SJSA1 (cell line): ENCODE measurements at places on chromosomes 5 and 9. TPM values are rescaled to one million over a fixed set of nuclear protein-coding genes. Genes with fewer than 3 reads are reported as not detected.

GRCh38 chr5:122151640-122152039, 22.3 kb downstream of the ZNF474 start:
- DNase-seq: peak; percentile 64
- no peaks in the 10 kb centered on the region for H3K36me3 ChIP-seq
- H3K4me1 ChIP-seq: peaks cover 54% of the 10 kb centered on the region
- no peak overlapping the region for H3K4me3 ChIP-seq

Gene LMX1B
- not detected in 2 replicates for total RNA-seq

- no peak overlapping the region for H3K27ac ChIP-seq
- peaks cover 12% of the 10 kb centered on the region for H3K27me3 ChIP-seq
- H3K4me3 ChIP-seq: peak overlapping the region; percentile 41
- peaks cover 15% of the 10 kb centered on the region for H3K4me1 ChIP-seq
- no peaks in the 10 kb centered on the region for H3K36me3 ChIP-seq
Measured at GRCh38 chr5:119356612-119357188, 881 bp downstream of the TNFAIP8 start.

DNA sequence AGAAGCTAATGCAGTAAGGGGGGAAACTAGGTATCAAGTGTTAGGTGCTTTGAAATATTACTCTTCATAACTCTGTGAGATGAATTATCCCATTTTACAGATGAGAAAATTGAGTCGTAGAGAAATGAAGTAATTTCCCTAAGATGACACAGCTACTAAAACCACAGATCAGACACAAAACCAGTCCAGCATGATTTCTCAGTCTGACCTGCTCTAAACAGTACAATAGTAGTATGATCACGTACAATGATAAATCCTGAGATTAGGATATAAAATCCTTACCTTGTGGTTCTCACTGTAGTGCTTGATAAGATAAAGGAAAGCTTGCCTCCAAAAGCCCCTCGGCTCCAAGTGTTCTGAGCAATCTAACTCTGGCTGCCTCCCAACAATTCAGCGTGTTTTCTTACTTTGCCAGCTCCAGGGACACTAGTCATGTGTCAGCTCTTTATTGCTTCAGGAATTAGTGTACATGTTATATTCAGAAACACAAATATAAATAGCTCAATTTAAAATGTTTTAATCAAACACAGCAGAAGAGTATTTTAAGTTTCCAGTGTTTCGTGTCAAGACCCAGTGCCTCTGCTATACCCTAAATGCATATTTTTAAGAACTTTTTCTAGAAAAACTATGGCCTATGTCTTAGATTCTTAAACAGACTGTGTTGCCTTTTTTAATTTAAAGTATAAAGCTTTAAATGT, 243.6 kb downstream of the DENND1A start:
- H3K4me1 ChIP-seq: no peaks in the 10 kb centered on the region
- H3K4me3 ChIP-seq: no peak overlapping the region
- DNase-seq: no peak
- no peak overlapping the region for H3K27ac ChIP-seq
- no peaks in the 10 kb centered on the region for H3K36me3 ChIP-seq

DNA sequence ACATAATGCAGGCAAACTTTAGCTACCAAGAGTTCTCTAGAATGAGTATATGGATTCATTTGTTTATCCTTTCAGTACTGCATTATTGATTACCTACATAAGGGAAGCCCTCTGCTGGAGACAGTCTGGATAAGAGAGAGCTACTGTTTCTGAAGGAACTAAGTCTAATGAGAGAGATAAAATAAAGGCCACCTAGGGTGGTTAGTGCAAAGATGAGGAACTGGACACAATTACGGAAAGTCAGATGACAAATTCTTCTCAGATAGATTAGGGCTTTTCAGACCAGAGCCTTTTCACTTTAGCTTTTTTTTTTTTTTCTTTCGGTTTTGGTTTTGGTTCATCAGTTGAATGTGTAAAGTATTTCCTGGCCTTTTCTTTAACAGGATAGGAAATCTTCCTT, 31.3 kb downstream of the ISOC1 start:
- no peak overlapping the region for H3K4me3 ChIP-seq
- no peak overlapping the region for H3K27ac ChIP-seq
- H3K36me3 ChIP-seq: no peaks in the 10 kb centered on the region
- H3K27me3 ChIP-seq: no peaks in the 10 kb centered on the region

DNA sequence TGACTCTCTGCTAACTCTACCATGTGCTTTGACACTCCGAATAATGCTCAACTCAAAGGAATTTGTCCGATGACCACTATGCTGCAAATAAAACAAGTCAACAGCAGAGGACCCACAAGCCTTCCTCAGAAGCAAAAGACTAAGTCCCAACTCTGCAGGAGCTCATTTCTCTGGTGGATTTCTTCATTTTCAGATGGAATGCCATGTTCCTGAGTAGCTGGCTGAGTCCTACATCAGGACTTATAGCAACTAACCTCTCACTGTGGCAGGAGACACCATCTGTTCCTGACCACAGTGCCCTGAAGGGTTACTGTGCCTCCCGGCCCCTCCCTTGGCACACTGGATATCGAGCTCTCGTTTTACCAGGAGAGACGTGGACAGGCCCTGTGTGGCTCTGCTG, 20.8 kb downstream of the LHFPL2 start:
- peaks cover 47% of the 10 kb centered on the region for H3K36me3 ChIP-seq
- no peak for DNase-seq
- no peak overlapping the region for H3K4me3 ChIP-seq
- H3K27me3 ChIP-seq: no peaks in the 10 kb centered on the region

DNA sequence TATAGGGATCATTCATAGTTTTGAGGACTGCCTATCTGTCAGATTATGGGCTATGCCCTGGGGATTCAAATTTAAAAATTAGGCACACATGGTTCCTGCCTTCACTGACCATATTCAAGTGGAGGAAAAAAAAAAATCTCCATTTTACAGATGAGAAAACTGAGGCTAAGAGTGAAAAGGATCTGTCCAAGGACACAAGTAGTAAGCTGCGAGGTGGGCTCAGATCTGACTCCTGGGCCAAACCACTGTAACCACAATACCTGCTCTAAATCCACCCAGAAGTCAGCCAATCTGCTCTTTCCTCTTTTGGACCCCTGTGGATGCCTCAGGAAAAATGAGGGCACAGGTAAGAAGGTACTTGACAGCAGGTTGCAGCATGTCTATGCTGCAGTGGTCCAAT, 2.8 kb upstream of the TOR1A start:
- no peaks in the 10 kb centered on the region for H3K27me3 ChIP-seq
- no peak for DNase-seq
- H3K27ac ChIP-seq: no peak overlapping the region

Gene PLAA
- 19.3 and 22.7 TPM in 2 replicates for total RNA-seq

Gene MEIKIN
- total RNA-seq: not detected in 2 replicates

DNA sequence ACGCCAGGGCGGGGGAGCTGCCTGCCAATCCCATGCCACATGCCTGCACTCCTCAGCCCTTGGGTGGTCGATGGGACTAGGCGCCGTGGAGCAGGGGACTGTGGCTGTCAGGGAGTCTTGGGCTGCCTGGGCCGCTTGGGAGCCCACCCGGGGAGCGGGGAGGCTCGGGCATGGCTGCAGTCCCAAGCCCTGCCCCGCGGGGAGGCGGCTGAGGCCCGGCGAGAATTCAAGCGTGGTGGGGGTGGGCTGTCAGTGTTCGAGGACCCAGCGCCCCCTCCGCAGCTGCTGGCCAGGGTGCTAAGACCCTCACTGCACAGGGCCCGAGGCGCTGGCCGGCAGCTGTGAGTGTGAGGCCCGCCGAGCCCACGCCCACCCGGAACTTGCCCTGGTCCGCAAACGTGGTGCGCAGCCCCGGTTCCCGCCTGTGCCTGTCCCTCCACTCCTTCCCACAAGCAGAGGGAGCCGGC, 83.2 kb upstream of the DMRTA1 start:
- H3K27me3 ChIP-seq: no peaks in the 10 kb centered on the region
- no peak overlapping the region for H3K4me3 ChIP-seq
- H3K27ac ChIP-seq: no peak overlapping the region
- no peaks in the 10 kb centered on the region for H3K36me3 ChIP-seq
- H3K4me1 ChIP-seq: no peaks in the 10 kb centered on the region

Gene TOR1B
- 24.9 and 38.3 TPM in 2 replicates for total RNA-seq

DNA sequence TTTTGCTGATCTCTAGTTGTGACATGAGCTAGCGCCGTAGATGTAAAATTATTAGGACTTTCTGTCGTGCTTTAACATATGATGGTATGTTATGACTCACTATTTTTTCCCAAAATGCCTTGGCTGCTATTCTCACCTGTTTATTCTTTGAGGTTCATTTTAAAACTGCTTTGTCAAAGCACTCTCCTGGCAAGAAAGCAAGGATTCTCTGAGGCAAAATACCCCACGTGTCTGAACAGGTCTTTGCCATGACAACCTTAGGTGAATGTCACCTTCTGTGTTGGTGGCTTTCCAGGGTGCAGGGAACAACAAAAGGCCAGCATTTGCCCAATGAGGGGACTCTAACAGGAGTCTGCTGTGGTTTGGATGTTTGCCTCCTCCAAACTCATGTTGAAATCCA, 30.6 kb upstream of the COL5A1 start:
- H3K4me1 ChIP-seq: peaks cover 22% of the 10 kb centered on the region
- H3K27me3 ChIP-seq: no peaks in the 10 kb centered on the region
- H3K36me3 ChIP-seq: no peaks in the 10 kb centered on the region
- no peak overlapping the region for H3K4me3 ChIP-seq
- no peak overlapping the region for H3K27ac ChIP-seq

DNA sequence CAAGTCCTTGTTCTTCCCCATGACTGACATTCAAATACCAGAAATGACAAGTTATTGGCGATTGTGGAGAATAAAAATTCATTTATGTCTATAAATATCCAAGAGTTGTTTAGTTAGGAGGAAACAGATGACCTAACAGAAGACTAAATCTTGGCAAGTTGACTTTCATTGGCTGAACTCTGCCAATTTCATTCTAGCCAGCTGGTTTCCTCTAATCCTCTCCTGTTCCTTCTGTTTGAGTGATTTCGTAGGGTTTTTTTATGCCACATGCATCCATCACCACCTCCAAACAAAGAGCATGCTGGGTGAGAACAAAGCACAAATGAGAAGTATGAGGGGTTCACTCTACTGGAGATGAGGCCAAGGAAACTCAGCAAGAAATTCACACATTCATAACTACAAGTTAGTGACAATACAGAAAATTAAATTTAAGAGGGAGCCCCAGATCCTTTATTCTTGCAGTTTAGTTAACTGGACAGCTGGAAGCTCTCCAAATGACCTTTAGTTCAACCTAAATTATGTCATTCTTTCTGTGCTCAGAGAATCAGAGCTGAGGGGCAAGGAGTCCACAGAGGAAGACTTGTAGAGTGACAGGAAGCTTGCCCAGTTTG, 932.0 kb downstream of the TLE4 start:
- H3K27me3 ChIP-seq: no peaks in the 10 kb centered on the region
- DNase-seq: no peak
- no peaks in the 10 kb centered on the region for H3K36me3 ChIP-seq

DNA sequence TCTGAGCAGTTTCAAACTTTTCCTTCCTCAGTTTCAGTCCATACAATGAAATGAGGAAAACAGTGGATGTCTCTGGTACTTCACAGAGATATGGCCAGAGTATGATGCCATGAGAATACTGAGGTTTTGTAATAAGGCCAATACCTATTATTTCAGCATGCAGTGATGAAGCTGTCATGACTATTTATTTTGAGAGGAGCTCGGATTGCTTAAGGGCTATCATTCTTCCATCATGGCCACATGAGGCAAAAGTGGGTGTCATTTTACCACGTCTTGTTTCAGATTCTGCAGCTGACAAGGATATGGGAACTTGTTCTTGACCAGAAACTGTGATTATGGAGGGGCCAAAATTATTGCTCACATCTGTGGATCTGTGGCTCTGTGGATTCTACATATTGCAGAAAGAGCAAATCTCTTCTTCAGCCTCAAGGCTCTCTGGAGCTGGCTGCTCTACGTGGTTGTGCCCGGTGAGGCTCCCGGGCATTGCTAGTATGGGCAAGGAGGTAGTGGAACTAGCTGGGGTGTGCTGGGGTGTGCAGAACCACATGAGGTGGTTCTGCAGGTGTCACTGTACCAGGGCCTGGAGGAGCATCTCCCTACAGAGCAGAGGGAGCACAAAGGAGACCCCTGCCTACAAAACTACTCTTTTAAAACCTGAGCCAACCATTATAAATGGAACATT, 180.3 kb downstream of the SEMA6A start:
- no peaks in the 10 kb centered on the region for H3K4me1 ChIP-seq
- DNase-seq: no peak
- H3K36me3 ChIP-seq: no peaks in the 10 kb centered on the region
- no peak overlapping the region for H3K27ac ChIP-seq
- H3K4me3 ChIP-seq: no peak overlapping the region
- no peaks in the 10 kb centered on the region for H3K27me3 ChIP-seq

Gene KIF4B
- not detected in 2 replicates for total RNA-seq

Gene DNAJA1
- 142 and 143 TPM in 2 replicates for total RNA-seq

Gene PCDHGA2
- total RNA-seq: 1.2 and 2.1 TPM in 2 replicates

- H3K4me1 ChIP-seq: no peaks in the 10 kb centered on the region
- no peak overlapping the region for H3K4me3 ChIP-seq
- DNase-seq: peak; percentile 21
- no peak overlapping the region for H3K27ac ChIP-seq
- H3K36me3 ChIP-seq: no peaks in the 10 kb centered on the region
Measured at GRCh38 chr5:59810041-59810440, 83.5 kb downstream of the PDE4D start.

DNA sequence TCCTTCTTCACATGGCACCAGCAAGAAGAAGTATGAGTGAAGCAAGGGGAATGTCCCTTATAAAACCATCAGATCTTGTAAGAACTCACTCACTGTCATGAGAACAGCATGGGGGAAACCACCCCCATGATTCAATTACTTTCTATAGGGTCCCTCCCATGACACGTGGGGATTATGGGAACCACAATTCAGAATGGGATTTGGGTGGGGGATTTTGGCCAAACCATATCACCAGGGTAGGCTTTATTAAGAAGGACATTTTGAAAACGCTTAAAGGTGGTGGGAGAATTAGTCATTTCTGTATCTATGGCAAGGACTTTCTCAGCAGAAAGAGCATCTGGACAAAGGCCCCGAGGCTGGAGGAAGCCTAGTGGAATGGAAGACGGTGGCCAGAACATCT, 100.2 kb upstream of the ADAMTS16 start:
- H3K27ac ChIP-seq: no peak overlapping the region
- no peaks in the 10 kb centered on the region for H3K4me1 ChIP-seq
- H3K36me3 ChIP-seq: no peaks in the 10 kb centered on the region
- peaks cover 17% of the 10 kb centered on the region for H3K27me3 ChIP-seq
- DNase-seq: no peak

- H3K4me1 ChIP-seq: peaks cover 28% of the 10 kb centered on the region
- peak overlapping the region; percentile 56 for H3K27ac ChIP-seq
- H3K36me3 ChIP-seq: no peaks in the 10 kb centered on the region
- H3K4me3 ChIP-seq: no peak overlapping the region
Measured at GRCh38 chr9:121557581-121558447, 58.2 kb upstream of the GGTA1 start.

DNA sequence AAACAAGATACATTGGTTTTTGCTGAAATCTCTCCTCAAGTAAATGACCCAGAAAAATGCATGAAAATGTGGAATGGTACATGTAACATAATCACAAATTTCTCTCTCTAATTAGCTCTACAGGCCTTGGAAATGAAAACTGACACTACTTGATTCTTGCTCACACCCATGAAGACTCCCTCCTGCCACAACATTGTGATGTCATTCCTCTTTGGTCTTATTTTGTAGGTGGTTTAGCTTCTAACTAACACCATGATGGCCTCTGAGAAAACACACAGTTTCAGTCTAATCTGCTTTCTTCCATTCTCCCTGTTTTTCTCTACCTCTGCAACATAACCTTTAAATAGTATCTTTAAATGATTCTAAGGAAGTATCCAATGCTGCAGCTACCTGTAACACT, 78.6 kb upstream of the FAM174A start:
- no peaks in the 10 kb centered on the region for H3K27me3 ChIP-seq
- no peak overlapping the region for H3K4me3 ChIP-seq

Gene FAM221B
- not detected in 2 replicates for total RNA-seq

GRCh38 chr5:105817416-105817815, 1853.3 kb downstream of the EFNA5 start:
- no peaks in the 10 kb centered on the region for H3K4me1 ChIP-seq
- no peak overlapping the region for H3K4me3 ChIP-seq
- no peak for DNase-seq
- H3K27ac ChIP-seq: no peak overlapping the region
- no peaks in the 10 kb centered on the region for H3K27me3 ChIP-seq
